ENCODE measurements at places on chromosomes 4 and X.
A peak's percentile ranks its signal among the peaks of the same experiment; 100 is the strongest.

GRCh38 chrX:152936306-152936705, 38.4 kb downstream of the ZNF185 start:
- H3K27ac ChIP-seq: no peak overlapping the region
- H3K27me3 ChIP-seq: no peaks in the 10 kb centered on the region
- no peak for DNase-seq
- peaks cover under 1% of the 10 kb centered on the region for H3K4me1 ChIP-seq
- peaks cover 8% of the 10 kb centered on the region for H3K36me3 ChIP-seq

DNA sequence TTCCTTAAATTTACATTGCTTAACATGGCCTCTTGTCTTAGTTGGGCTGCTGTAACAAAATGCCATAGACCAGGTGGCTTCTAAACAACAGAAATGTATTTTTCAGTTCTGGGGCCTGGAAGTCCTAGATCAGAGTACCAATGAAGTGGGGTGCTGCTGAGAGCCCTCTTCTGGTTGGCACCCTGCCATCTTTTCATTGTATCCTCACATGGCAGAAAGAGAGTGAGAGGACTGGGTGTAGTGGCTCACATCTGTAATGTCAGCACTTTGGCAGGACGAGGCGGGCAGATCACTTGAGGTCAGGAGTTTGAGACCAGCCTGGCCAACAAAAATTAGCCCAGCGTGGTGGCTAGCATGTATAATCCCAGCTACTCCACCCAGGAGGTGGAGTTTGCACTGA, 12.0 kb upstream of the KLB start:
- H3K27ac ChIP-seq: no peak overlapping the region
- no peak for DNase-seq
- no peaks in the 10 kb centered on the region for H3K4me1 ChIP-seq
- H3K4me3 ChIP-seq: no peak overlapping the region

GRCh38 chrX:155056877-155057792, 13.8 kb downstream of the CMC4 start:
- H3K27me3 ChIP-seq: no peaks in the 10 kb centered on the region
- H3K36me3 ChIP-seq: peaks cover 7% of the 10 kb centered on the region
- no peak for DNase-seq
- no peak overlapping the region for H3K27ac ChIP-seq
- peak overlapping the region; percentile 46 for H3K4me3 ChIP-seq

- H3K36me3 ChIP-seq: no peaks in the 10 kb centered on the region
- H3K27ac ChIP-seq: no peak overlapping the region
- no peak for DNase-seq
- H3K27me3 ChIP-seq: no peaks in the 10 kb centered on the region
These were observed 150.4 kb upstream of the NOCT start for GRCh38 chr4:138864961-138865720.

GRCh38 chr4:137998666-137999429, 243.3 kb downstream of the SLC7A11 start:
- peaks cover 11% of the 10 kb centered on the region for H3K4me1 ChIP-seq
- DNase-seq: no peak
- H3K4me3 ChIP-seq: no peak overlapping the region
- peak overlapping the region; percentile 61 for H3K27ac ChIP-seq
- no peaks in the 10 kb centered on the region for H3K27me3 ChIP-seq

DNA sequence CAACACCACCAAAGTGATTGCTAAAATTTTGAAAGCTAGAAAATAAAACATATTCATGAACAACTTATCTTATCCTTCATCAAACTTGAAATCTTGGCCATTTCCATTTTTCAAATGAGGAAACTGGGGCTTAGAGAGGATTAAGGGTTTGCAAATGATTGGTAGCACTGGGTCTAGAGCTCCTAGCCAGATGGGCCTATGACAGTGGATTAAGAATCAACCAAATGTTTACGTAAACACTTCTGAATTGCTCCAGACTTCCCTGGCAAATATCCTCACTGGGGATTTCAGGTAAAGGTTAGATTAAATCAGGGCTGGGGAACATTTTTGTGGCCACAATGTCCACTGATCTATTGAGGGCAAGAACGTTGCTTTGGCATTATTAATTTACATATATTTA, 241.2 kb downstream of the ANK2 start:
- H3K36me3 ChIP-seq: no peaks in the 10 kb centered on the region
- no peak overlapping the region for H3K27ac ChIP-seq
- no peak for DNase-seq
- H3K4me3 ChIP-seq: no peak overlapping the region
- no peaks in the 10 kb centered on the region for H3K27me3 ChIP-seq
- H3K4me1 ChIP-seq: peaks cover 24% of the 10 kb centered on the region

- H3K4me1 ChIP-seq: peaks cover 9% of the 10 kb centered on the region
- DNase-seq: no peak
- no peaks in the 10 kb centered on the region for H3K36me3 ChIP-seq
- no peak overlapping the region for H3K4me3 ChIP-seq
- no peak overlapping the region for H3K27ac ChIP-seq
These were observed 12.5 kb upstream of the SPATA4 start for GRCh38 chr4:176207839-176208238.

GRCh38 chrX:42237956-42238355, 314.6 kb upstream of the CASK start:
- H3K27me3 ChIP-seq: no peaks in the 10 kb centered on the region
- H3K4me1 ChIP-seq: no peaks in the 10 kb centered on the region
- H3K36me3 ChIP-seq: no peaks in the 10 kb centered on the region
- DNase-seq: no peak
- H3K27ac ChIP-seq: no peak overlapping the region

GRCh38 chrX:37746218-37746941, 33.5 kb upstream of the CYBB start:
- no peak for DNase-seq
- H3K36me3 ChIP-seq: no peaks in the 10 kb centered on the region
- H3K27ac ChIP-seq: no peak overlapping the region
- H3K4me1 ChIP-seq: no peaks in the 10 kb centered on the region
- H3K27me3 ChIP-seq: no peaks in the 10 kb centered on the region

GRCh38 chr4:81595287-81595686, 123.6 kb upstream of the RASGEF1B start:
- H3K4me1 ChIP-seq: peaks cover 25% of the 10 kb centered on the region
- H3K27ac ChIP-seq: no peak overlapping the region
- peaks cover 2% of the 10 kb centered on the region for H3K27me3 ChIP-seq
- H3K4me3 ChIP-seq: no peak overlapping the region

- no peaks in the 10 kb centered on the region for H3K4me1 ChIP-seq
- no peak for DNase-seq
- H3K4me3 ChIP-seq: no peak overlapping the region
- no peak overlapping the region for H3K27ac ChIP-seq
These were observed 9.3 kb downstream of the DIPK2B start for GRCh38 chrX:45191383-45191782.

- no peaks in the 10 kb centered on the region for H3K27me3 ChIP-seq
- H3K27ac ChIP-seq: no peak overlapping the region
- no peak for DNase-seq
- H3K4me3 ChIP-seq: no peak overlapping the region
These were observed 58.7 kb upstream of the GPR34 start for GRCh38 chrX:41630091-41630490.

GRCh38 chrX:23953908-23954269, 46.1 kb downstream of the CXorf58 start:
- no peaks in the 10 kb centered on the region for H3K36me3 ChIP-seq
- no peaks in the 10 kb centered on the region for H3K27me3 ChIP-seq

GRCh38 chr4:129498626-129499025, 402.7 kb downstream of the C4orf33 start:
- no peak overlapping the region for H3K27ac ChIP-seq
- no peak overlapping the region for H3K4me3 ChIP-seq
- H3K36me3 ChIP-seq: no peaks in the 10 kb centered on the region
- no peak for DNase-seq

DNA sequence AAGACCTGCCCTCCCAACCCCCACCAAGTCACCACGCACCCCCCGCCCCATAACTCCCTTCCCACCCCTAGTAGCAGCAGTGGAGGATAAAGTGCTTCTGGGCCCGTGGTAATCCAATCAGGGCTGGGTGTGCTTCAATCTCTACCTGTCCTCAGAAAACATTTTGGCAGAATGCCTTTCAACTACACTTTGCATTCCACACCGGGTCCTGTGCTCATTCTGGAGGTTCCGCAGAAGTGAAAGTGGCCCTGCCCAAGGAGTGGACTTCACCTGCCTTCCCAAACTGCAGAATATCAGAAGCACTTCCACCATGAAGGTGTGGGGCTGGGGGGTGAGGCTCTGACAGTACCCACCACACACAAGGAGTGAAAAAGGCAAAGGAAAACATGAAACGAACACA, 322.3 kb downstream of the DHX15 start:
- H3K4me1 ChIP-seq: peaks cover 53% of the 10 kb centered on the region
- DNase-seq: no peak
- H3K27me3 ChIP-seq: peaks cover 1% of the 10 kb centered on the region
- H3K36me3 ChIP-seq: no peaks in the 10 kb centered on the region

GRCh38 chrX:23482561-23482960, 147.9 kb downstream of the PTCHD1 start:
- H3K36me3 ChIP-seq: no peaks in the 10 kb centered on the region
- H3K4me1 ChIP-seq: peaks cover 2% of the 10 kb centered on the region
- H3K27ac ChIP-seq: no peak overlapping the region
- no peak for DNase-seq
- no peaks in the 10 kb centered on the region for H3K27me3 ChIP-seq

DNA sequence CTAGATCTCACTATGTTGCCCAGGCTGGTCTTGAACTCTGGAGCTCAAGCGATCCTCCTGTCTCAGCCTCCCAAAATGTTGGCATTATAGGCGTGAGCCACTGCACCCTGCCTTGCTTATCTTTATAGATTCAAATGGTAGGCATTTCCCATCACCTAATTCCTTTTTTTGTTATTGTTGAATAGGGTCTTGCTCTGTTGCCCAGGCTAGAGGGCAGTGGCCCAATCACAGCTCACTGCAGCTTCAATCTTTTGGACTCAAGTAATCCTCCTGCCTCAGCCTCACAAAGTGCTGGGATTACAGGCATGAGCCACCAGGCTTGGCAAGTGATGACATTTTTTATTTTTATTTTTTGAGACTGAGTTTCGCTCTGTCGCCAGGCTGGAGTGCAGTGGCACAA, 16.7 kb upstream of the WDR45 start:
- no peak overlapping the region for H3K27ac ChIP-seq
- no peak for DNase-seq
- peaks cover under 1% of the 10 kb centered on the region for H3K4me1 ChIP-seq

GRCh38 chrX:154748712-154749339, 2.1 kb downstream of the GAB3 start:
- no peak for DNase-seq
- no peak overlapping the region for H3K27ac ChIP-seq
- H3K4me3 ChIP-seq: no peak overlapping the region
- peaks cover 46% of the 10 kb centered on the region for H3K27me3 ChIP-seq
- H3K36me3 ChIP-seq: no peaks in the 10 kb centered on the region

DNA sequence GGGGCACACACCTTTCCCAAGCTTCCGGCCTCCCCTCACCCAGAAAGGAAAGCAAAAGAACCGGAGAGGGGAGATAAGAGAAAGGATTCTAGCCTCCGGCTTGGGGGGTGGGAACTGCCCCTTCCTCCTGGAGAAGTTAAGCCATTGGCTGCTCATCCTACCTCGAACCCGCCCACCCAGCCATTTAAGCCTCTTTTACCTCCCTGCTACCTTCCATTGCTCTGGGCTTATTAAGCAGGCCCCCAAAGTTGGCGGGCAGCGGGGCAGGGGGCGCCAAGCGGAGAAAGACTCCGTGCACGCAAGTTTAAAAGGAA, 2.3 kb downstream of the MAML3 start:
- no peaks in the 10 kb centered on the region for H3K36me3 ChIP-seq
- peak; percentile 79 for DNase-seq
- H3K4me3 ChIP-seq: peak overlapping the region; percentile 95
- peaks cover 41% of the 10 kb centered on the region for H3K4me1 ChIP-seq
- H3K27me3 ChIP-seq: no peaks in the 10 kb centered on the region

GRCh38 chrX:9227276-9227675, 193.3 kb upstream of the FAM9B start:
- peaks cover 3% of the 10 kb centered on the region for H3K36me3 ChIP-seq
- peaks cover 2% of the 10 kb centered on the region for H3K4me1 ChIP-seq
- DNase-seq: no peak

- H3K27ac ChIP-seq: no peak overlapping the region
- no peak overlapping the region for H3K4me3 ChIP-seq
- H3K4me1 ChIP-seq: no peaks in the 10 kb centered on the region
- no peaks in the 10 kb centered on the region for H3K27me3 ChIP-seq
These were observed 1002.7 kb upstream of the PCDH7 start for GRCh38 chr4:29717287-29718057.

- H3K4me1 ChIP-seq: peaks cover 23% of the 10 kb centered on the region
- H3K4me3 ChIP-seq: no peak overlapping the region
- no peak overlapping the region for H3K27ac ChIP-seq
- DNase-seq: no peak
- peaks cover 25% of the 10 kb centered on the region for H3K36me3 ChIP-seq
These were observed 89.0 kb downstream of the KDM6A start for GRCh38 chrX:44961817-44962607.

GRCh38 chr4:29453303-29453820, 1266.8 kb upstream of the PCDH7 start:
- no peaks in the 10 kb centered on the region for H3K4me1 ChIP-seq
- no peaks in the 10 kb centered on the region for H3K27me3 ChIP-seq
- DNase-seq: no peak
- H3K4me3 ChIP-seq: no peak overlapping the region
- H3K36me3 ChIP-seq: no peaks in the 10 kb centered on the region

DNA sequence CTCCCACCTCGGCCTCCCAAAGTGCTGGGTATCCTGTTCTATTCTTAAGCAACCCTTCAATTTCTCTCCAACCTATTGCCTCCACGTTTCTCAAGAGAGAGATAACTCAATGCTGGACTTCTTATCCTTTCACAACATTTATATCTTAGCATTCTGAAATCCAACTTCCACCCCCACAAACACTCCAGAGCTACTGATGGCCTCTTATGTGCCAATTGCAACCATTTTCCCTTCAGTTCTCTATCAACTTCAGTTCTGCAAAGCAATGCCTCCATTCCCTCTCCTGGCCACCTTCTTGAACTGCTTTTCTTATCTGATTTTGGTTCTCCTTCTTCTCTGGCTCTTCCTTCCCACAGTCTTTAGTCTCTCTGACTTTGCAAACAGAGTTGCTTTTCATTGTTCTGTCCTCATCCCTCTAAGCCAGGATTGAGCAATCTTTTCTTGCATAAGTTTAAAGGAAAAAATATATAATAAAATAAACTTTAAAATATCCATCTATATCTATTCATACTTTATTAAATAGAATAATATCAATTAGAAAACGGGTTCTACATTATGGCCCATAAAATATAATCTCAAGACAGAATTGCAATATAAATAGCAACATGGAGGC, 3.6 kb upstream of the STBD1 start:
- no peaks in the 10 kb centered on the region for H3K27me3 ChIP-seq
- H3K4me3 ChIP-seq: no peak overlapping the region
- DNase-seq: no peak
